ENCODE measurements at places on chromosomes 2 and 18.

- DNase-seq: no peak
Measured at GRCh38 chr18:49081511-49082155, 130.9 kb upstream of the SMAD7 start.

DNA sequence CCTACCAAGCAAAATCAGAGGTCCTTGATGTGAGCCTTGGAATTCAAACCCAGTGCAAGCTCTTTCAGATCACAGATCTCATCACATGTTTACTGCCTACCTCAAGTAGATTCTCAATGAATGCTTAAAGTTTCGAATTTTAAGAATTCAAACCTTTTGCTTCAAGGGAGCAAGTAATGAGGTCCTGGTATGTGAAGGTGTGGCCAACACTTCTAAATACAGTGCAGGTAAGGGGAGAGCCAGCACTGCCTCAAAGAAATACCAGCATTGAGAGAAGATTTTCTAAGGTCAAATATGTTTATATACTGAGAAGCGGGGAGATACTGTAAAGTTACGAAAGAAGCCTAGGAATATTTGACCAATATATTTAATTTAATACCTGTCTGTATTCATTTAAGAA is 19.7 kb upstream of the RNF152 start:
- DNase-seq: no peak

DNA sequence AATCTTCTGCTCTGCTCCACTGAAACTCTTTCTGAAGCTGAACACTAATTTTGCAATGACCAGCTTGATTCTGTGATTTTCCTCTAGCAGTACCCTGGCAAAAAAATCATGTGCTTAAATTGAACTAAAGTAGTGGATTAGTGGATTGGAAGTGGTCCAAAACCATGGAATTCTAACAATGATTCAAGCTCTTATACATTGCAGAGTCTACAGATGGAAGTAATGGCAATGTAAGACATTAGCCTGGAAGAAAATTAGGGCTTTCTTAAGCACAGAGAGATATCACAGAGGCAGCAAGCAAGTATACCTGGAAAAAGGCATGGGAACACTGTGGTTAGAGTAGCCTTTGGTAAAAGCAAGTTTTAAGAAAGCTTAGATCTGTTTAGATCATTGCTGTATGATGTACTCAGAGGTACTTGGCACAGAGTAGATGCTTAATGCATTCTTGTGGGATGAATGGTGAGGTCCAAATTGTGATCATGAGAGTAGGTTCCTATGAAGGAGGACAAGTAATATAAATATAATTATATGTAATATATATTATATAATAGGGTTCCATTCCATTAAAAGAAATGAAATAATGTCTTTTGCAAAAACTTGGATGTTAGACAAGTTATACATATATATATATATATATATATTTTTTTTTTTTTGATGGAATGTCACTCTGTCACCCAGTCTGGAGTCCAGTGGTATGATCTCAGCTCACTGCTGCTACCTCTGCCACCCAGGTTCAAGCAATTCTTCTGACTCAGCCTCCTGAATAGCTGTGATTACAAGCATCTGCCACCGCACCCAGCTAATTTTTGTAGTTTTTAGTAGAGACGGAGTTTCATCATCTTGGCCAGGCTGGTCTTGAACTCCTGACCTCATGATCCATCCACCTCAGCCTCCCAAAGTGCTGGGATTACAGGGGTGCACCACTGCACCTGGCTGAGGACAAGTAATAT is 172.2 kb upstream of the SCN7A start:
- DNase-seq: no peak

- no peak for DNase-seq
Measured at GRCh38 chr2:54672590-54673456, 50.6 kb upstream of the EML6 start.

- DNase-seq: no peak
Measured at GRCh38 chr2:88666576-88666975, 24.9 kb upstream of the RPIA start.

DNA sequence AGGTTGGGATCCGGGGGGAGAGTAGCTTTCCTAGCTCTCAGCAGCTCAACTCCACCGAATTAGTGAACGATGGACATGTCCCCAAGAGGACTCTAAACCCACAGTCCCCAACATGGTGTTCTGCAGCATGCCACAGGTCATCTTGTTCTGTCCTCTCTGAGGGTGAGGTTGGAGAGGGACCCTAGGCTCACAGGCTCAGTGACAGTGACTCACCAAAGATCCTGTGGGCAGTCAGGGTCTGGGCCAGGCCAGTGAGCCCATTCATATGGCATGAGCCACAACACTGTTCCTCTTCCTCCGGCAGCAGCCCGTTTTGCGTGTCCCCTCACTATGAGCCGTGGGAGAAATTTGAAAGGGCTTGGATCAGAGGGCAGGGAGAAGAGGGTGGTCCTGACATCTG is 2.8 kb upstream of the SLC20A1 start:
- no peak for DNase-seq

- no peak for DNase-seq
Measured at GRCh38 chr18:27749194-27749593, 427.7 kb downstream of the CDH2 start.

GRCh38 chr2:205712508-205712907 is 30.2 kb downstream of the NRP2 start:
- no peak for DNase-seq

DNA sequence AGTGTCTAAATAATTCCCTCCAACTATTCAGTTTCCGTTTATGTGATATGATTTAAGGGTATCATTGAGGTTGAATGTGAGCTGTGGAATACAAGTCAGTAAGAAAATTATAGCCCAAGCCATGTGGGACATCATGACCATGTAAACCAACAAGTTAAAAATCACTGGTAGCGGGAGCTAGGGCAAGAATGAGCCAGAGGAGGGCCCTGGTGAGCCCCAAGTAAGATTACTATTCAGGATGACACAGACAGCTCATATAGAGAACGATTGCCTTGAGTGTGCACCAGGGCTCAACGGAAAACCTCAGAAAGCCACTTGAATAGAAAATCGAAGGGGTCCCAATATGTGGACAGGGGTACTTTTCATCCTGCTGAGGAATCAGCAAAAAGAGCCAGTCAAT is 87.8 kb upstream of the RBMS1 start:
- no peak for DNase-seq

GRCh38 chr2:157880927-157881326 is 4.8 kb upstream of the ACVR1 start:
- DNase-seq: no peak

- no peak for DNase-seq
Measured at GRCh38 chr2:20172273-20173055, 52.5 kb downstream of the SDC1 start.

DNA sequence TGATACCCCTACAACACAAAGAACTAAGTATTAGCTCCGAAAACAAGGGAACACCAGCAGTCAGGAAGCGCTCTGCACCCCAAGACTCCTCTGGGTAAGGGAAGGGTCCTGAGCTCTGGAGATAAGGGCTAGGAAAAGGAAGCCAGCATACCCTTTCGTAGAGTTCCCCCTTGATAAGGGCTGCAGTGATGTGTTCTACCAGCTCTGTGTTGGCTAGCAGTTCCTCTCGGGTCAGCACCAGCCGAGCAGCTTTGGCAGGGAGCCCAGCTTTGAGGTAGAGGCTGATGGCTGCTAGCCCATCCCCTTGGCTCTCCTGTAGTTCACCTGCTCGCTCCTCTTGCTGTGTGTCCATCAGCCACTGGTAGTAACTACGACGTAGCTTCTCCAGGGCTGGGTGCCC is 18.9 kb downstream of the KRTCAP3 start:
- DNase-seq: no peak

GRCh38 chr2:19021100-19021476 is 337.3 kb downstream of the OSR1 start:
- DNase-seq: no peak

GRCh38 chr2:239533569-239534316 is 132.9 kb upstream of the HDAC4 start:
- peak; percentile 68 for DNase-seq

- no peak for DNase-seq
Measured at GRCh38 chr18:21051620-21052019, 60.0 kb downstream of the ROCK1 start.

GRCh38 chr2:1738163-1738562 is 6.2 kb downstream of the PXDN start:
- peak; percentile 17 for DNase-seq

- DNase-seq: no peak
Measured at GRCh38 chr18:55839343-55839742, 251.4 kb upstream of the TCF4 start.

- peak; percentile 51 for DNase-seq
Measured at GRCh38 chr2:109031476-109032228, 42.6 kb upstream of the EDAR start.

DNA sequence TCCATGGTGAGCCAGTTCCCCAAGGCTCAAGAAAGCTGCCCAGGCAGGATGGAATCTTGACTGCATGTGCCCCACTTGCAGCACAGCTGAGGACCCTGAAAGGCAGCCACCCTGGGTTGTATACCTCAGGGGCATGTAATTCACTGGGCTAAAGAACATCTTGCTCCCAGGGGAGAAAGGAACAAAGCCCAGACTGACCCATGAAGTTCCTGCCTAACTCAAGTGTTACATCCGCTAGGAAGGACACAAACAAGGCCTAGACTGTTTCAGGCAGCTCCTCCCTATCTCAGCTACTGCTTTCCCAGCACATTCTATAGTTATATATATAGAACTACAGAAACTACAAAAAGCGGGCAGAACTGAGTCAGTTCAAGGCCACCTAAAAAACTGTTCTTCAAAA is 69.0 kb downstream of the RBM43 start:
- DNase-seq: no peak

DNA sequence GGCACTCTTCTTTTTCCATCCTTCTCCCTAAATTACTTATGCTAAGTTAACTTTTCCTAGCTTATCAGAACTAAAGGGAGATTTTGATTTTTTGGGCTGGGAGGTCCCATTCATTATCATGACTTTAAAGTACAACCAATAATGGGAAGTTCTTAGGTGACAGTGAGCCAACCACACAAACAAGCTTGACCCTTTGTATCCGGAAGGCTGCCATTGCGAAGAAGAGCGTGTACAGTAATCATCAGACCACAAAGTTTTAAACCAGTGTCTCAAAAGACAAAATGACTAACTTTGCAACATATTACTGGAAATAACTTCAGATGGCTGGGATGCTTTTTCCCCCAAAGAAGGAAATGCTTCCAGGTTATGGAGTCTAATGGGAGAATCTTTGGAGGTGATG is 298.1 kb downstream of the TGIF1 start:
- DNase-seq: no peak

GRCh38 chr2:8857709-8858108 is 20.3 kb upstream of the KIDINS220 start:
- DNase-seq: no peak

GRCh38 chr2:169110916-169111315 is 41.6 kb downstream of the DHRS9 start:
- DNase-seq: no peak

GRCh38 chr2:172555522-172556283 is at the start of gene PDK1:
TSS of gene PDK1 (plus strand) at chr2:172556090. CDS start at chr2:172556151, 61 bp downstream.
- DNase-seq: peak; percentile 93

- no peak for DNase-seq
Measured at GRCh38 chr18:48879008-48879431, 71.7 kb downstream of the SMAD7 start.

DNA sequence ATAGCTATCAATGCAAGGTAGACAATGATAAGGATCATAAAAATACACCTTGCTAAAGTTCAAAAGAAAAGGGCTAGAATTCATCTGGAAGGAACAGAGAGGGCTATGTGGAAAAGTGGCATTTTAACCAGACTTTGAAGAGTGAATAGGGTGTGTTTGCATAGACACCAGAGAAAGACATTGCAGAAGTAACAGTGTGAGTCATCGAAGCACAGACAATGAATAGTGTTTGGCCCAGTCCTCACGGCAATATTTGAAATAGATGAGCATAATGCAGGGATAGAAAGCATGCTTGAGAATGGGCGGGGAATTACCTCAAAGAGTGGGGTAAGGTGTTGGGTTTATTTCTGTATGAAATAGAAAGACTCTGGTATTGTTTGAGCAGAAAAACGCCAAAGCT is 24.2 kb downstream of the MYT1L start:
- DNase-seq: no peak

DNA sequence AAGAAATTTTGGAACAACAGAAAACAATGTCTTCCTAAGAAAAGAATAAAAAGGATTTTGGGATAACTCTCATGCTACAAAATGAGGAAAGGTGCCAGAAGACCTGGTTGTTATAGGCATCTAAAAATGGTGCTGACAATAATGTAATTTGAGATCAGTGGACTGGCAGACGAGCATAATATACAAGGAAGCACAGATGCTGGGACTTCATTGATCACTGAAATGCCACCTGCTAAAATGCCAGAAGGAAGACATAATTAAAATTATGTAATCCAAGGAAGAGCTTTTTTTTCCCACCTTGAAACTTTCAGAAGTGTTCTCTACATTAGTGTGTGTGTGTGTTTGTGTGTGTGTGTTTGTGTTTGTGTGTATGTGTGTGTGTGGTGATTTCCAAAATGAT is 535.9 kb downstream of the XIRP2 start:
- no peak for DNase-seq

DNA sequence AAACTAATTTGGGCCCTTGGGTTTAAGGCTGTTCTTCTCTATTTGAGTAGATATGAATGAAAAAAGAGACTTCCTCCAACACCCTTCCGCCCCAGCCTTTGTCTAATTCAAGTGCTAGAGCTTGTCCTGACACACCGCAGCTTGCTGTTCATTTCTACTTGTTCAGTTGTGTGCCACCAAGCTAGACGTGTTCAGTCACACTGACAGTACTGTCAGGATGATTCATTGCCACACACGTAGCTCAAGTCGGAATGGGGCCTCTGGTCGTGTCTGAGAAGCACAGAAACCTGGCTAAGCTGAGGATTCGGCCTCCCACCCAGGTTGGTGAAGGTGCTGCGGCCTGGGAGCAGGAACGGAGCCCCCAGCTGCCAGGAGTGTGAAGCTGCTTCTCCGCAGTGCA is 45.6 kb upstream of the INHBB start:
- DNase-seq: no peak

- DNase-seq: no peak
Measured at GRCh38 chr2:107412981-107413380, 413.7 kb upstream of the RGPD4 start.

DNA sequence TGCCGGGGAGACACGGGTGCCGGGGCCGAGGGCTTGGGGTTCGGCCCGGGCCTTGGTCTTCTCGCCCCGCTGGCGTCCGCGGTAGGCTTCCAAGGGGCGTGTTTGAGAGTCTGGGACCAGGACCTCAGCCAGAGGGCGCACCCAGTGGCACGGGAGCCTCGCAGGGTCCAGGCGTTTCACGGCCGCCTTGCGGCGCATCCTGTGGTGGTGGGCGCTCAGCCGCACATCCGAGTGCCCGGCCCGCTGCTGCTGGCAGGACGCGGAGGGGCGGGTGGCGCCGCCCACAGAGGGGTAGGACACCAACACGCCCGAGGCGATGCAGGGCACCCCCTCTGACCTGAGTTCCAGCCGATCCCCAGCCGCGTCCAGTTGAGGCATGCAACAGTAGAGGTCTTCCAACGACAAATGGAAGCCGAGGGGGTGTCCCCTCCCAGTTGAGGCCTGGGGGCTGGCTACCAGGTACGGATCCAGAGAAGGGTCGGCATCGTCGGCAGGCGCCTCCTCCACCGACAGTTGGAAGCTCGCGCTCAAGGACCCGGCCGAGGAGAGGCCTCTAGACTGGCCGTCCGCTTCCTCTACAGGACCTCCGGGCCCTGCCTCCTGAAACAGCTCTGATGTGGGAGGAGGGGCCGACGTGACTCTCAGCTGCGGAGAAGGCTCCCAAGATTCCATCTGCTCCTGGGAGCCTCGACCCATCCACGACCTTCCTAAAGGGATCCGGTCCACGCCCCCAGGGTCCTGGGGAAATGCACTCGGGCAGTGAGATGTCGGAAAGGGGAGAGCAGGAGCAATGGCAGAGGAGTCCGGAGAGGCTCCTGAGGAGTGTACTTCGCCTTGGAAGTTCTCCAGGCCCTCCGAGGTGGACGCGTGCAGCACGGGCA is 6.3 kb downstream of the C2orf81 start:
- peak; percentile 77 for DNase-seq

All from left hindlimb (tissue), 1 donor.